ENCODE measurements at places on chromosomes 3 and 15.

DNA sequence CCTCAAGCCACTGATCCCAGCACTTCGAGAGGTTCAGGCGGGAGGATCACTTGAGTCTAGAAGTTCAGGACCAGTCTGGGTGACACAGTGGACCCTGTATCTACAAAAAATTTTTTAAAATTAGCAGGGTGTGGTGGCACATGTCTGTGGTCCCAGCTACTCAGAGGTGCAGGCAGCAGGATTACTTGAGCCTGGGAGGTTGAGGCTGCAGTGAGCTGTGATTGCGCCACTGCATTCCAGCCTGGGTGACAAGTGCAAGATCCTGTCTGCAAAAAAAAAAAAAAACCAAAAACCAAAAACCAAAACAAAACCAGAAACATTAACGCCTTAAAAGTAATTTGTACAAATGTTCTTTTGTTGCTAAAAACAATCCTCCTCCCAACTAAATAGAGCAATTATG lies 27.9 kb upstream of the SLC12A8 start:
- DNase-seq = no peak

GRCh38 chr3:197958346-197958745 lies 1.7 kb upstream of the LMLN start:
- DNase-seq = no peak

GRCh38 chr3:178082326-178082906 lies 453.8 kb upstream of the KCNMB2 start:
- no peak for DNase-seq

- peak; percentile 28 for DNase-seq
Observed at GRCh38 chr15:68256675-68257450, 20.7 kb upstream of the FEM1B start.

DNA sequence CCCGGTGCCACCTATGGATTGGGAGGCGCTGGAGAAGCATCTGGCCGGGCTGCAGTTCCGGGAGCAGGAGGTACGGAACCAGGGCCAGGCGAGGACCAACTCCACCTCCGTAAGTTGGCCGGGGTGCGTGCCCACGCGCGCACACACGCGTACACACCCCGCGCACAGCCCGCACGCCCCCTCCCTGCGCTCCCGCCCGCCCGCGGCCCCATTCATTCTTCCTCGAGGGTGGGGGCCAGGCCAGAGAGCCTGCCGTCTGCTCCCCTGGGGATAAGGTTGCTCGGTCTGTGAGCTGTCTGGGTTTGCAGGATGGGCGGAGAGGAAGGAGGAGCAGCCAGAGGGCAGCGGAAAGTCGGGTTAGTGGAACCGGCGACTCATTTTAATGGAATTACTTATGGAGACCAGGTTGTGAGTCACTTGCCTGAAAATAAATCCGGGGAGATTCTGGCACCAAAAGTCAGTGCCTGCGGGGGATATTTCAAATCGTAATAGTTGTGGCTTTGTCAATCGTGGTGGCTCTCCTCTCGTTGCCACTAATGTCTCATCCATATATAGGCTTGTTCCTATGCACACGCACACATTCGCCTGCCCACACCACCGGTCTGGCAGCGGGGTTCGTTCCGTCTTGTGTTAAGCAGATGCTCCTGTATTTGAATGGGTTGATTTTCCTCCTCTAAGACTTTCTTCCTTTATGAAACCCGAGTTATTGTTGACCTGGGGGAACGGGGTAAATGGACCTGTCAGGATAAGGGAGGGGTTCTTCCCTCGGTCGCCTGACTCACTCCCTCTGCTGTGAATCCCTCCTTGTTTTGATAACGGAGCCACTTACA lies 223.4 kb upstream of the IL12A start:
- no peak for DNase-seq

- no peak for DNase-seq
Observed at GRCh38 chr3:14563946-14564539, 23.9 kb upstream of the GRIP2 start.

DNA sequence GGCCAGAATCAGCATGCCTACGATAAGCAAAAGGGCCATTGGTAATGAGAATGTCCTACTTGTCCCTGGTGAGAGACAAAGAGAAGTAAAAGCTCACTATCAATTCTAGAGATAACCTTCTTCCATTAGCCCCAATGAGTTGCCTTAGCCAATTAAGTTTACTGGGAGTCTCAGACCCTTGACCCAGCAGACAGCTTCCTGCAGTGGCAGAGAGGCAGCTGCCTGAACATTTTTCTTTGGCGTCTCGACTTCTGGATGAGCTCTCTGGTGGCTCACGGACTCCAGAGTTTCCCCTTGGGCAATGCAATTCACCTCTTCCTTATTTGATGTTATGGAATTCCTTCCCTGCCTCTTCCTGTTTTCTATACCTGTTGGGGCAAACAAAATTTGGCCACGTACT lies 1034.4 kb downstream of the NAALADL2 start:
- no peak for DNase-seq

DNA sequence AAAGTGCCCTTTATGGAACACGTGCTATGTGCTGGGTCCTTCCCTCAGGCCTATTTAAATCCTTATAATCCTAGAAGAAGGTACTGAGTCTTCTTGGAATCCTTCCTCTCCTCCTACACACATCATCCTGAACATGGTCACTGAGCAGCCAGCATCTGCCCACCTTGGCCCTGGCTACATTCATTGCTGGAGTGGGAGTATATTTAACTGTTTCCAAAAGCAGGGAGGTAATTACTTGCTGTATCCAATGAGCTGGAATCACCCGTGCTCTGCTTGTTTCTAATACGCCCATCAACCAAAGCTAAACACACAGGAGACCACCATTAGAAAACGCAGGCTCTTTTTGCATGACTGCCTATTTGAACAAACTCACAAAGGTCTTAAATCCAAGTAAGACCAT lies 122.2 kb downstream of the RORA start:
- no peak for DNase-seq
